ENCODE measurements at places on chromosomes 7 and 10.

- no peaks in the 10 kb centered on the region for H3K36me3 ChIP-seq
- no peaks in the 10 kb centered on the region for H3K4me1 ChIP-seq
- no peaks in the 10 kb centered on the region for H3K27me3 ChIP-seq
- no peak overlapping the region for H3K27ac ChIP-seq
- no peak overlapping the region for H3K4me3 ChIP-seq
These were observed 576.1 kb upstream of the LRRTM3 start for GRCh38 chr10:66349726-66350125.

- peak; percentile 61 for DNase-seq
- H3K4me1 ChIP-seq = peaks cover 62% of the 10 kb centered on the region
- no peak overlapping the region for H3K4me3 ChIP-seq
- H3K27ac ChIP-seq = peak overlapping the region; percentile 35
- H3K36me3 ChIP-seq = peaks cover 35% of the 10 kb centered on the region
These were observed 202.7 kb downstream of the FAM107B start for GRCh38 chr10:14571866-14572507.

- no peaks in the 10 kb centered on the region for H3K27me3 ChIP-seq
- H3K4me1 ChIP-seq = no peaks in the 10 kb centered on the region
- H3K36me3 ChIP-seq = no peaks in the 10 kb centered on the region
- H3K4me3 ChIP-seq = no peak overlapping the region
- H3K27ac ChIP-seq = no peak overlapping the region
These were observed 83.6 kb downstream of the PPP1R3C start for GRCh38 chr10:91549262-91549661.

GRCh38 chr10:86314616-86315548, 51.7 kb downstream of the GRID1 start:
- H3K27me3 ChIP-seq = no peaks in the 10 kb centered on the region
- no peak overlapping the region for H3K27ac ChIP-seq
- no peak overlapping the region for H3K4me3 ChIP-seq
- DNase-seq = no peak

DNA sequence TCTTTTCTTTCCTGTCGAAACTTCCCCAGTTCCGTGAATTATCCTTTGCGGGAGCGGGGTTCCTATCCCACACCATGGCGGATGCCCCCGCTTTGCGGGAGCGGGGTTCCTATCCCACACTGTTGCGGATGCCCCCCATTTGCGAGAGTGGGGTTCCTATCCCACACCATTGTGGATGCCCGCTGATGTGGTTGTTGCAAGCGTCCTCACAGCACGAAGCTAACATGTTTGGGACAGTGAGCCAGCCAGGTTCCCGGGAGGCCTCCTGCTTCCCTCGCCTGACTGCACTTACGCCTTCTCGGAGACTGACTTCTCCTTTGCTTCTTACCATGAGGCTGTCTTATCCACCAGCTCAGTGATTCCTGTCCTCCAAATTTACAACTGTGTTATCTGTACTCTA, 134.7 kb downstream of the VIPR2 start:
- no peak overlapping the region for H3K4me3 ChIP-seq
- H3K27ac ChIP-seq = no peak overlapping the region
- DNase-seq = no peak
- H3K4me1 ChIP-seq = no peaks in the 10 kb centered on the region

GRCh38 chr7:1062296-1063294, 18.2 kb downstream of the GPR146 start:
- no peak overlapping the region for H3K27ac ChIP-seq
- no peaks in the 10 kb centered on the region for H3K4me1 ChIP-seq
- no peak overlapping the region for H3K4me3 ChIP-seq
- H3K27me3 ChIP-seq = no peaks in the 10 kb centered on the region
- H3K36me3 ChIP-seq = no peaks in the 10 kb centered on the region

GRCh38 chr10:26733750-26734568, 36.5 kb downstream of the PDSS1 start:
- DNase-seq = no peak
- H3K36me3 ChIP-seq = no peaks in the 10 kb centered on the region
- H3K4me3 ChIP-seq = no peak overlapping the region
- H3K27me3 ChIP-seq = no peaks in the 10 kb centered on the region
- H3K27ac ChIP-seq = no peak overlapping the region

- no peaks in the 10 kb centered on the region for H3K36me3 ChIP-seq
- DNase-seq = peak; percentile 95
- H3K27ac ChIP-seq = no peak overlapping the region
- peak overlapping the region; percentile 59 for H3K4me3 ChIP-seq
- H3K27me3 ChIP-seq = no peaks in the 10 kb centered on the region
- peaks cover 9% of the 10 kb centered on the region for H3K4me1 ChIP-seq
These were observed 82.5 kb downstream of the ZNF467 start for GRCh38 chr7:149690688-149691446.

DNA sequence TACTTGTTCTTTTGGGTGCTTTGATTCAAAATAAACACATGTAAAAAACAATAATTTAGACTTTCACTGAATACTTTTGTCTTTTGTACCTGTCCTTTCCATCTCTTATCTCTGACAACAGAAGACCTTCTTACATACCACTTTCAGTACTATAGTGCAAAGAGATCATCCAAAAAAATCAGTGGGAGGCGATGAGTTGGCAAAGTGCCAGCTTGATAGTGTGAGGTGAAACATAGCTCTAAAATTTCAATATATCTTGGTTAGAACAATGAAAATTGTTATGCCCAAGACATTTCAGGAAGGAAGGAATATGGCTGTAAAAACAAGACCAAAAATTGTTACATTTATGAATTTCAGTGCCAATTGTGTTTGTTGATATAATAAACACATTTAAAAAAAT, 390.2 kb upstream of the COBL start:
- H3K36me3 ChIP-seq = no peaks in the 10 kb centered on the region
- no peak overlapping the region for H3K4me3 ChIP-seq
- DNase-seq = no peak
- no peaks in the 10 kb centered on the region for H3K4me1 ChIP-seq

DNA sequence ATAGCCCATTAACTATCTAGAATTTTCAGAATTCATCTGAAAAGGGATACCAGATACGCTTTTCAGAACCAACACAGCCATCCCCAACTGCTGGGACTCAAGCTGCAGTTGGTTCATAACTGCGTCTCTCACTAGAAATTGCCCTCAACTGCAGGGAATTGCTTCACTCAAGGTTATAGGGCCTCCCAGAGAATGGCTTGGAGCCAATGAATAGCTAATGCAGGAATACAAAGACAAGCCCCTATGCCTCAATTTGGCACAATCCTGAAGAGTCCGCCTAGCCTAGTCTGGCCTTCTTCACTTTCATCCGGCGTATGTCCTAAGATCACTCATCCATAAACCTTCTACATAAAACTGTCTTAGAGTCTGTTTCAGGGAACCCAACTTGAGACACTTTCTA, 164.0 kb downstream of the SKAP2 start:
- no peak overlapping the region for H3K27ac ChIP-seq
- no peak for DNase-seq
- no peaks in the 10 kb centered on the region for H3K27me3 ChIP-seq
- H3K4me3 ChIP-seq = no peak overlapping the region
